ENCODE measurements at places on chromosomes 16 and 17. TPM values are rescaled to one million over a fixed set of nuclear protein-coding genes. Genes with fewer than 3 reads are reported as not detected.

Gene CCDC200
- total RNA-seq = not detected

Gene NTN3
- 3.0 TPM for total RNA-seq

Gene CES1
- total RNA-seq = 7.5 TPM

Gene TAT
- total RNA-seq = 0.10 TPM

Gene SEZ6L2
- 32.7 TPM for total RNA-seq

Gene MFAP4
- 27.0 TPM for total RNA-seq
